Caki2 (cell line): ENCODE measurements at places on chromosomes 6 and 20. TPM values are rescaled to one million over a fixed set of nuclear protein-coding genes. Genes with fewer than 3 reads are reported as not detected.

Gene FAM184A
- 0.10 TPM in 1 of 2 replicates, not detected in the other for total RNA-seq

Gene ATP6V1G2
- total RNA-seq = 0.14 and 0.64 TPM in 2 replicates

Gene CRISP3
- total RNA-seq = not detected in 2 replicates

Gene ACOT8
- total RNA-seq = 43.3 and 48.7 TPM in 2 replicates

Gene ARG1
- not detected in 2 replicates for total RNA-seq

Gene COL10A1
- total RNA-seq = not detected in 2 replicates

Gene CCN5
- 39.7 and 55.7 TPM in 2 replicates for total RNA-seq

Gene PROCR
- 30.9 and 56.1 TPM in 2 replicates for total RNA-seq

Gene GPLD1
- 1.3 and 4.9 TPM in 2 replicates for total RNA-seq

Gene TINAG
- 62.1 and 114 TPM in 2 replicates for total RNA-seq

Gene TNNC2
- not detected in 2 replicates for total RNA-seq

Gene GINS1
- total RNA-seq = 14.9 and 17.1 TPM in 2 replicates

Gene SPDEF
- 0.24 TPM in 1 of 2 replicates, not detected in the other for total RNA-seq

Gene PRR18
- not detected in 2 replicates for total RNA-seq

Gene RAET1L
- total RNA-seq = not detected in 2 replicates

Gene ZNF311
- total RNA-seq = 4.1 and 5.9 TPM in 2 replicates

Gene SLC44A4
- total RNA-seq = 0.54 TPM in 1 of 2 replicates, not detected in the other

Gene C6orf15
- not detected in 2 replicates for total RNA-seq

Gene FOXQ1
- total RNA-seq = 13.6 and 23.2 TPM in 2 replicates

Gene PROKR2
- total RNA-seq = not detected in 2 replicates

Gene SLC22A23
- total RNA-seq = 3.6 and 10.1 TPM in 2 replicates

Gene VSX1
- not detected in 2 replicates for total RNA-seq

Gene KCNG1
- 4.9 and 5.7 TPM in 2 replicates for total RNA-seq

Gene CYP39A1
- 0.95 and 8.9 TPM in 2 replicates for total RNA-seq

Gene CLPSL2
- not detected in 2 replicates for total RNA-seq

Gene PAX1
- total RNA-seq = not detected in 2 replicates

Gene CD109
- total RNA-seq = 27.7 and 32.2 TPM in 2 replicates

Gene PTCHD4
- total RNA-seq = 13.5 and 16.2 TPM in 2 replicates

Gene BFSP1
- total RNA-seq = 26.7 and 37.0 TPM in 2 replicates

Gene RPP21
- 47.4 and 120 TPM in 2 replicates for total RNA-seq

Gene LRRN4
- total RNA-seq = 21.3 and 25.6 TPM in 2 replicates
